Stimulated activated CD8-positive, alpha-beta memory T cell treated with anti-CD3 and anti-CD28 coated beads, Interleukin-15, amount 100 ng/mL, for 24 hours (primary cell): ENCODE measurements at places on chromosomes 5 and 9.

DNA sequence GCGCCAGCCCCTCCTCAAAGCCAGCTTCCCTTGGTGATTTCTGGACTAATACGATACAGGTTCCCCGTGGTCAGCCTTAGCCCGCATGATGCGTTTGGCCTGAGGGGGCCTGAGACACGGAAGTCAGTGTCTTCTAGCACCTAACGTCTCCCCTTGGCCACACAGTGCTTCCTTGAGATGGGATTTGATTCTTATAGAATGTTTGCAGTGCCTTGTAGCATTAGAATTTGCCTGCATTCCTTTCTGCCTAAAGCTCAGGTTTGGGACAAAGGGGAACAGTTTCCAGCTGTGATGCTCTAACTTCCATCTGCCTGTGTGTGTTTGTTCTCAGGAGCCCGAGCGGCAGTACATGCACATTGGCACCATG, 34.4 kb downstream of the CFAP90 start:
- no peak for DNase-seq

DNA sequence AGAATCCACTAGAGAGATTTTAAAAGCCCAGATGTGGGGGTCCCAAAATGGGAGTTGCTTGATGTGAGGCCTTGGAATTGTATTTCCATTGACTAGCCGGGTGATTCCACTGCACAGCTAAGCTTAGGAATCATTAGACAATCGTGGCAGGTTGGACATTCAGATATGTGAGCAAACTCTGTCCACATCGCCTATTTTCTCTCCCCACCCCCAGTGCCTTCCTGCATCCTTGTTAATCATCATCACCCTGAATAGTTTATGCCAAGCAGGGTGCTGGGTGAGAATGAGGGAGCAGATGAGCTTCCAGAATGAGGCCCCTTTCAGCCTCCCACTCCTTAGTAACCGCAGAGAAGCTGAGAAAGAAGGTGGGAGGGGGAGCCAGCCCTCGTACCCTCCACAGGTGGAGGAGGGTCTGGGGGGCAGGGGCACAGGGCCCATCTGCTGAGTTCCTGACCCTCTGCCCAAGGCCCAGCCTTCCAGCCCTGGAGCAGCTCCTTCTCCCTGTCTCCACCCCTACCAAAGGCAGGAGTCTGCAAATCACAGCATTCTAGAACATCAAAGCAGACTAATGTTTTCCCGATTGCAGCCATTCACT, 7.7 kb upstream of the TCOF1 start:
- DNase-seq, result no peak

GRCh38 chr5:121273833-121274433, 577.7 kb upstream of the FTMT start:
- DNase-seq, result no peak

GRCh38 chr9:112873773-112874405, 16.8 kb downstream of the SLC46A2 start:
- no peak for DNase-seq

GRCh38 chr9:90832261-90832660, 30.6 kb downstream of the SYK start:
- no peak for DNase-seq

- DNase-seq, result no peak
Observed at GRCh38 chr5:90571147-90571773, 12.7 kb downstream of the ADGRV1 start.

GRCh38 chr5:158756871-158757270, 342.8 kb downstream of the EBF1 start:
- DNase-seq, result no peak

GRCh38 chr5:55370291-55370925, 62.6 kb downstream of the MTREX start:
- no peak for DNase-seq

DNA sequence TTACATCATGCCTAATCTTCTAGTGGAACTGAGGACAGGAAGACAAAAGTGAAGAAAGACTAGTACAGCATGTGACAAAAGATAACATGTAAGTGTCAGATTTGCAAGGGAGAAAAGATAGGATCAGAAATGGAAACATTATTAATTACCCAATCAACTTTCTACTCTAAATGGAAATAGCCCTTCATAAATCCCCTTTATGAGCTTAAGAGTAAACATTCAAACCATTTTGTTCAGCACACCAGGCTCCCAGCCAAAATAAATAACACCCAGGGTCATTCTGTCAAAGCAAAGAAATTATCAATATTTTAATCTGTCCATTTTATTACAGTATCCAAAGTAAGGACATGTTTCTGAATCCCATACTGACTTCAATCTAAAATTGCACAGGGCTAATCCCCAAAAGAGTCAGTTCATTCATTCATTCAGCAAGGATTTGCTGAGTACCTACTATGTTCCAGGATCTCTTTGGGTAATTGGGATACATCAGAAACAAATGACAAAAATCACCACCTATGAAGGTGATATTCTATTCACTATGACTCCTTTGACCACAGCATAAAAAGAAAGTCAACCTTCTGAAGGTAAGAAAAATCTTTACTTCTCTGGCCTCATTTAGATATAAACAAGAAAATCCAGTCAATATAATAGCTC, 5.3 kb downstream of the PRELID2 start:
- no peak for DNase-seq

GRCh38 chr9:125726456-125727132, 19.6 kb upstream of the MAPKAP1 start:
- no peak for DNase-seq
